ENCODE measurements at places on chromosomes 4 and X. TPM values are rescaled to one million over a fixed set of nuclear protein-coding genes. Genes with fewer than 3 reads are reported as not detected.
A peak's percentile ranks its signal among the peaks of the same experiment; 100 is the strongest.

GRCh38 chrX:149715468-149715867 is 3.6 kb downstream of the MAGEA11 start:
- no peak for DNase-seq

- peak; percentile 48 for DNase-seq
Observed at GRCh38 chrX:13077168-13077567, 32.7 kb upstream of the FAM9C start.

DNA sequence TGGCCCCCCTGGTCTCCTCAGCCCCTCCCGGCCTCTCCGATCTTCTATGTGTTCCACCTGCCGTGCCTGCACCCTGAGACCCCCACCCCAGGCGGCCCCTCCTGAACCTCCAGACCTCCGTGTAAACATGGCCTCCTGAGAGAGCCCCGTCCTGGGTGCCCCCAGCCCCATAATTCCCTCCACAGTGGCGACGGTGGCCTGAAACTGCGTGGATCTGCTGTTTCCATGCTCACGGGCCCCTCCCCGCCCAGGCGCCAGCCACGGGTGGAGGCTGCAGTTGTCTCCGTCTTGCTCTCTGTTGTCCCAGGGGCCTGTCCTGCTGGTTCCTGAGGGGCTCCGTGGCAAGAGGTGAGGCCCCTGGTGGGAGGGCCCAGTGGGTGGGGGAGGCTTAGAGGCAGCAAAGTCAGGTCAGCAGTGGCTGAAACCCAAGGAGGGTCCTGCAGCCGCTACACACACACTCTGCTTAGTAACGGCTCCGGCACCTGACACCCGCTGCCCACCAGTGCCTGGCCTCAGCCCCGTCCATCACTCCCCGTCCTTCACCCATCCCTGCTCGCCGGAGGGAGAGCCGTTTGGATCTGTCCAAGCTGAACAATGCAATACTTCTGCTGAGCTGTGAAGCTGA is 75.8 kb downstream of the FAM53A start:
- DNase-seq: no peak

The STARD8 gene
- 4.9 TPM for total RNA-seq

DNA sequence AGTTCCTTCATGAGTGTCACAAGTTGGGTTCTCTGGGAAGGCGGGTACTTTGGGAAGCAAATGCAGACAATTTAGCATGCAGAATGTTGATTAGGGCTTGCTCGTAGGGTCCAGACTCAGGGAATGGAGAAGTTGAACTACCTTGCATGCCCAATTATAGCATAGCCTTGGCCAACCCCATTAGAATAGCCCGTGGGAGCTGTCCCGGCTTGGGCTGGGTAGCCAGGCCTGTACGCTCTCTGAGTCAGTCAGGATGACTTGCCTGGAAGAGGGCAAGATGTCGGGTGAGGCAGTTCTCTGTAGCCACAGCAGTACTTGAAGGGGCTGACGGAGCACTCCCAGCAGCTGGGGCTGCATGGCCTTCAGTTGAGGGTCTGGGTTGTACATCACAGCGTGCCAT is 19.5 kb downstream of the KIAA0232 start:
- DNase-seq: no peak

DNA sequence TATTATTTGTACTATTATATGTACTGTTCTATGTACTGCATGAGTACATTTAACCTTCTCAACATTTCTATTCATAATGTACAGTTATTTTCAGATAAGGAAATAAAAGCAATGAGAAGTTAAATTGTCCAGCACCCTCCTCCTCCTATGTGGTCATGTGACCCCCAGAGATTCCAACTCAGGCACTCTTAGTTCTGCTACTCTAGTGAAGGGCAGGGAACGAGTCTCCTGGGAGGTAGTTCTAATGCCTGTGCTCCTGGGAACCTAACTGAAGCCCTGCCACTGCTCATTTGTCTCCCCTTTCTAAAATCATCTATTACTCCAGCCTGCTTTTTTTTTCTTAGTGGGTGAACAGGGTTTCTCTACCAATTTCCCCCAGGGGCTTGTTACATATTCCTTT is 105.9 kb upstream of the GPRIN3 start:
- no peak for DNase-seq

DNA sequence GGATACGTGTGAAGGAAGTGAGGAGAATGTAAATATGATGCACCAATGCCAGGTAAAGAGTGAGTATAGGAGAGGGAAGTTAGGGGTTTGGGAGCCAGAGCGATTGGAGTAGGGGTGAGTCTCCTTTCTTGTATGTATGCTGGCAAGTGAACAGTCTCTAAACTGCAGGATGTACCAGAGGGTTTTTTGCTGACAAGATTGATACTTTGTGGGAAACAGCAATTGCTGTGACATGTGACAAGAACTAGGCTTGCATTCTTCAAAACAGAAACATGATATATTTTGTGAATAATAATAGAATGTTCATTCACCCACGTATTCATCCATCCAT is 706 bp downstream of the CHIC1 start:
- no peak for DNase-seq

DNA sequence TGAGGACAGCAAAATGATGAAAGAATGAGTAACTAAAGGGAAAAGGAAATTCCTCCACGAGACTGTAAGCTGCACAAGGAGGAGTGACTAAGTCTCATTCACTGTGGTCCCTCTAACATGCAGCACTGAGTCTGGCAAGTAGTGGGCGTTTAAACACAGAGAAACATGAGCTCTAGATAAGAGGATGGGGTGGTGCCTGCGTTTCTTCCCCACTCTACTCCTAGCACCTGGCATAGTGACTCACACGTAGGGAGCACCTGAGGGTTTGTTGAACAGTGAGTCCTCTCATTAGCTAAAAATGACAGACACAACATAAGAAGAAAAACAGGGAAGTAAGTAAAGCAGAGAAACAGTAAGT is 105.8 kb upstream of the CBR4 start:
- DNase-seq: peak; percentile 94

DNA sequence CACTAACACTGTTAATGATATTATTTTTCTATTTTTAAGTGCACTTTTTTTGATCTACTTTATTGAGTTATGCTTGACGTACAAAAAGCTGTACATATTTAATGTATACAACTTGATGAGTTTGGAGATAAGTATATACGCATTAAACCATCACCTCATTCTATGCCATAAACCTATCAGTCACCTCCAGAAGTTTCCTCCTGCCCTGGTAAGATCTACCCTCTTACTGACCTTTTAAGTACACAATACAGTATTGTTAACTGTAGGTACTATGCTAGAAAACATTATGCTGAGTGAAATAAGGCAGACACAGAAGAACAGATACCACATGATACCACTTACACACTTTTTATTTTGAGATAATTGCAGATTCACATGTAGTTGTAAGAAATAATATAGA is 36.9 kb downstream of the INTS6L start:
- DNase-seq: no peak

The ARAP2 gene
- total RNA-seq: 26.9 TPM

GRCh38 chrX:101759000-101759399 is 99.3 kb upstream of the ARMCX2 start:
- peak; percentile 4 for DNase-seq

The AKAP14 gene
- not detected for total RNA-seq

- no peak for DNase-seq
Observed at GRCh38 chr4:183356931-183357675, 34.9 kb upstream of the CLDN24 start.
